EH (cell line): ENCODE measurements at places on chromosomes 16 and 17.

DNA sequence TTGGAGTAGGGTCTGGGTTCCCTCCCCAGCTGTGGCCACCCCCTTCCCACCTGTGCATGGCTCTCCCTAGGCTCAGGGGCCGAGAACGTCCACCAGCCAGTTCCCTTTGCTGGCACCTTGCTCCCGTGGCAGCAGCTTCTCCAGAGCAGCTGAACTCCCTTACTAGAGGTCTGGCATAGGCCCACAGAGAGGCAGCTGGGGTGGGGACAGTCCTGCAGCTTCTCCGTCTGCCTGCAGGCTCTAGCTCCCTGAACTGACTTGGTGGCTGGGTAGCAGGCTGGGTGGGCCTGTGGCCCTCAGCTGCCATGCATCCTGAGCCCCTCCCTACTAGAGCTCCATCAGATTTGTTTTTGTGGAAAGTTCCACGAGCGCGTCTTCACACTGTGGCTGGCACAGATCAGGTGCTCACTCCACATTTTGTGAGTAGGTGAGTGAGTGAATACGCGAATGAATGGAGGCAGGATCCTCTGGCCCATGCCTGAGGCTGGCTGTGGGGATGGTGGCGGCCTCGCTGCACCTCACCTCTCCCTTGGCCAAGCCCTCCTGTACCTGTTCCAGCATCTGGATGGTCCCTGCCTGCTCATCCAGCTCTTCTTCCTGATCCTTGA, 51.3 kb downstream of the PIPOX start:
- no peak for DNase-seq

- DNase-seq: no peak
Measured at GRCh38 chr16:67762385-67762784, 43.3 kb upstream of the GFOD2 start.

- DNase-seq: no peak
Measured at GRCh38 chr16:60582528-60582927, 1453.7 kb downstream of the CDH8 start.

- peak; percentile 58 for DNase-seq
Measured at GRCh38 chr17:40791787-40792436, 7.8 kb downstream of the KRT28 start.

- DNase-seq: no peak
Measured at GRCh38 chr17:42598905-42599304, 10.3 kb downstream of the RETREG3 start.

GRCh38 chr16:24700549-24701392, 28.7 kb upstream of the TNRC6A start:
- peak; percentile 100 for DNase-seq

GRCh38 chr17:10316801-10317542, 55.8 kb downstream of the MYH13 start:
- DNase-seq: peak; percentile 55

- no peak for DNase-seq
Measured at GRCh38 chr17:72145562-72145961, 24.7 kb downstream of the SOX9 start.

GRCh38 chr16:15874745-15875314, 13.6 kb downstream of the CEP20 start:
- peak; percentile 72 for DNase-seq

DNA sequence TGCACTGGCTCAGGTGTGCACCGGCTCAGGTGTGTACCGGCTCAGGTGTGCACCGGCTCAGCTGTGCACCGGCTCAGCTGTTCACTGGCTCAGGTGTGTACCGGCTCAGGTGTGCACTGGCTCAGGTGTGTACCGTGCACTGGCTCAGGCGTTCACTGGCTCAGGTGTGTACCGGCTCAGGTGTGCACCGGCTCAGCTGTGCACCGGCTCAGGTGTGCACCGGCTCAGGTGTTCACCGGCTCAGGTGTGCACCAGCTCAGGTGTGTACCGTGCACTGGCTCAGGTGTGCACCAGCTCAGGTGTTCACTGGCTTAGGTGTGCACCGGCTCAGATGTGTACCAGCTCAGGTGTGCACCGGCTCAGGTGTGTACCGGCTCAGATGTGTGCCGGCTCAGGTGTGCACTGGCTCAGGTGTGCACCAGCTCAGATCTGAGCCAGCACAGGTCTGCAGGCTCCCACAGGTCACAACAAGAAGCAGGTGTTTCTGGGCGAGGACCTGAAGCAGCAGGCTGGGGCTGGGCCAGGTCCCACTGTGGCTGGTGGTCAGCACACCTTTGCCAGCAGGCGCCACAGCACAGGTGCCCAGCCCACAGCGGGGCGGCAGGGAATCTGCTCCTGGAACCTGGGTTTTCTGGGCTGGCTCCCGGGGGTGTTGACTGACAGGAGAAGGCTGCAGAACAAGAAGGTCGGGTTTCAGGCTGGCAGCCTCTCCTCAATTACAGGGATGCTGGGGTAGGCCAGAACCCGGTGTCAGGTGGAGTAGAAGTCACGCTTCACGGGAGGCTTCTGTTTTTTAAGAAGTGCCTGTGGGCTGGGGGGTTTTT, 17.2 kb downstream of the METRNL start:
- no peak for DNase-seq

DNA sequence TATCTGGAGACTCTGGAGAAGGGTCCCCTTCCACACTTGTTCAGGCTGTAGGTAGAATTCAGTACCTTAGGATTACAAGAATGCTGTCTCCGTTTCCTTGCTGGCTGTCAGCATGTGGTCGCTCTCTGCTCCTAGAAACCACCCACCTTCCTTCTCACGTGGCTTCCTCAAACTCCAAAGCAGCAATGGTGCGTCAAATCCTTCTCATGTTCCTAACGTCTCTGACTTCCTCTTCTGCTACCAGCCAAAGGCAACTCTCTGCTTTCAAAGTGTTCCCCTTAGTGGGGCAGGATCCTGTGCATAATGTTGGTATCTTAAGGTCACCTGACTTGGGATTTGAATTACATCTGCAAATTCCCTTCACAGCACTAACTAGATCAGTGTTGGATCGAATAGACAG, 30.9 kb upstream of the DYNLRB2 start:
- no peak for DNase-seq

- DNase-seq: no peak
Measured at GRCh38 chr16:30930160-30930571, 6.8 kb downstream of the FBXL19 start.

GRCh38 chr17:34886831-34887230, 74.4 kb downstream of the CCT6B start:
- DNase-seq: no peak

- peak; percentile 42 for DNase-seq
Measured at GRCh38 chr17:19288453-19288852, 51.3 kb downstream of the EPN2 start.

- DNase-seq: no peak
Measured at GRCh38 chr16:4342866-4343744, 8.0 kb downstream of the PAM16 start.
